ENCODE measurements at places on chromosomes 7 and 10. TPM values are rescaled to one million over a fixed set of nuclear protein-coding genes. Genes with fewer than 3 reads are reported as not detected.

GRCh38 chr10:80596391-80597257 lies 58.9 kb downstream of the SH2D4B start:
- DNase-seq, result no peak
- H3K4me1 ChIP-seq, result no peaks in the 10 kb centered on the region
- no peak overlapping the region for H3K4me3 ChIP-seq
- H3K27ac ChIP-seq, result no peak overlapping the region
- H3K27me3 ChIP-seq, result no peaks in the 10 kb centered on the region
- H3K36me3 ChIP-seq, result no peaks in the 10 kb centered on the region

The LRRD1 gene
- 0.18 TPM for total RNA-seq

DNA sequence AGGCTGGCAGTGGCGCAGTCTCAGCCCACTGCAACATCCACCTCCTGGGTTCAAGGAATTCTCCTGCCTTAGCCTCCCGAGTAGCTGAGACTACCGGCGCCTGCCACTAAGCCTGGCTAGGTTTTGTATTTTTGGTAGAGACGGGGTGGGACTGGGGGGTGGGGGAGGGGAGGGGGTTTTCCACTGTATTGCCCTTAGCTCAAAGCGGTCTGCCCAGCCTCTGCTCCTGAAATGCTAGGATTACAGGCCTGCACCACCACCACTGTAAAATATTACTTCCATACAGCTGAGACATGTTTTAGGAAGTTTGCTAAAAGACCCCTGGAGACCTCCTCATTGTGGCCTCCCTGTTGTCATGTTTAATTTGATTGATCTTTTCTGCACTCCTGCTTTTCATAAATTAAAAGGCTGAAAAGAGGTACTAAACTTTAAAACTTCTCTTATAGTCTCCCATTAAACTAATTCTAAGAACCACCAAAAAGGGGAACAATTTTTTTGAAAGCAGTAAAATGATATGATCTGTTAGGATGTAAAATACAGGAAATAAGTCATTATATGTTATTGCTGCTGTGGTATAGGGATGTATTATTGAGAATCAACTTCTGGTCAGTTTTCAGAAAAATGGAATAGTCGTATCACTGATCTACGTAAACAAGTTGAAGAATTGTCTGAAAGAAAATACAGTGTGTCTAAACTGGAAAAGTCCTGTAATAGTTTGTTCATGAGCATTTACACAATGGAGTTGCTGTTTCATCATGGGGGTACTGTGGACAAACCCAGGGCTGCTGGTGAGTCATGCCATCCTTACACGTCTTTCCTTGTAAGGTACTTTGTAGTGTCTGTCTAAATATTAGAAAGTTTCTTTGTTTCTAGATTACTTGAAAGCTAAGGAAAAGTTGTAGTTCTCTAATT lies 72.9 kb upstream of the TMEM248 start:
- peak overlapping the region; percentile 67 for H3K27ac ChIP-seq
- no peak for DNase-seq
- H3K4me3 ChIP-seq, result no peak overlapping the region
- no peaks in the 10 kb centered on the region for H3K27me3 ChIP-seq
- peaks cover 3% of the 10 kb centered on the region for H3K36me3 ChIP-seq

DNA sequence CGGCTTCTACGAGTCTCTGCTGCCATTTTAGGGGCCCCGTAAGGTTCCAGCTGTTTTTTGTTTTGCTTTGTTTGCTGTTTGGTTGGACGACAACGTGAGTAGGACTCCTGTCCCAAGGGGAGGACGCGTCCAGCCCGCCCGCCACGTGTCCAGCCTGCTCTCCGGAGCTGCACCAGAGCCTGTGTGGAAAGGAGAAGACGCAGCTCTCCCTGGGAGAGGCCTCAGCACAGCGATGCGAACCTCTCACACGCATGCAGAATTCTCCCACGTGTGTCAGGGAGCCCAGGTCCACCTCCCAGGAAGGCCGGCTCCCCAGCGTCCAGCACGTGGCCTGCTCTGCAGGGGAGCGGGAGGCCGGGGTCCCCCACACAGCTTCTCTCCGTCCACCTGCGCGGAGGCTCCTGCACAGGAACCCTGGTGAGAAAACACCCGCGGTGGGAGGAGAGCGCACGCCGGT lies 36.4 kb upstream of the DNAJB6 start:
- DNase-seq, result no peak
- H3K4me1 ChIP-seq, result peaks cover 37% of the 10 kb centered on the region
- H3K36me3 ChIP-seq, result no peaks in the 10 kb centered on the region
- H3K27me3 ChIP-seq, result no peaks in the 10 kb centered on the region

DNA sequence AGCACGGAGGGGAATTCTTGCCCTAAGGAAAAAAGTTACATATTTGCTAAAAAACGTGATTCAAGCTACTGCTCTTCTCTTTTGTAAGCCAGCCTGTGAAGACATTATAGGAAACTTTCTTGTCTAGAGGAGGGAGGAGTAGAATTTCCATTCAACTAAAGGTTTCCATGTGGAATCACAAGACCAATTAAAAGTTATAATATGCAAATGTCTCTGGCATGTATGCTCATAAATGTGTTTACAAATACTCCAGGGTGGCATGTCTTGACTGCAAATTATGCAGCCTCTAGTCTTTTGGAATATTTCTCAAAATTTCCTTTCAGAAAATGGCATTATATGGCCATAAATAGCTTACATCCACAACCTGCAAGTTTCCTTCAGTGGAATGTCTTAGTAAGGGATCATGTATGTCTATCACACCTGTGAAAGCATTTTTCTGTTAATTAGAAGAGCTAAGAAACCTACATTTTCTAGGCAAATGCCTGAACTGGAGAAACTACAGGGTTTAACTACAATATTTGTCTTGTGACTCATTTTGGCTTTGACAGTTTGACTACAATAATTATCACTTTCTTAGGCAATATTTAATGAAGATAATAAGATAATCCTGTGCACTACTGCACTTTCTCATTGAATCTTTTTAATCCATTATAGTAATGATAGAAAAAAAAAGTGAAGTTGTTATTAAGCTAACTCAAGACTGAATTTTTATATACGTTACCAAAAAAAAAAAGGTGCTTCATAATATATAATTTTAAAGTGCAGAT lies 111.1 kb upstream of the C10orf90 start:
- H3K36me3 ChIP-seq, result no peaks in the 10 kb centered on the region
- H3K27me3 ChIP-seq, result peaks cover 2% of the 10 kb centered on the region
- H3K4me1 ChIP-seq, result no peaks in the 10 kb centered on the region
- no peak overlapping the region for H3K4me3 ChIP-seq
- no peak overlapping the region for H3K27ac ChIP-seq
- no peak for DNase-seq

GRCh38 chr7:2750004-2750407 lies 62.0 kb downstream of the AMZ1 start:
- peaks cover 22% of the 10 kb centered on the region for H3K36me3 ChIP-seq
- H3K27me3 ChIP-seq, result no peaks in the 10 kb centered on the region
- no peak overlapping the region for H3K27ac ChIP-seq
- DNase-seq, result no peak
- peaks cover 2% of the 10 kb centered on the region for H3K4me1 ChIP-seq
- no peak overlapping the region for H3K4me3 ChIP-seq

DNA sequence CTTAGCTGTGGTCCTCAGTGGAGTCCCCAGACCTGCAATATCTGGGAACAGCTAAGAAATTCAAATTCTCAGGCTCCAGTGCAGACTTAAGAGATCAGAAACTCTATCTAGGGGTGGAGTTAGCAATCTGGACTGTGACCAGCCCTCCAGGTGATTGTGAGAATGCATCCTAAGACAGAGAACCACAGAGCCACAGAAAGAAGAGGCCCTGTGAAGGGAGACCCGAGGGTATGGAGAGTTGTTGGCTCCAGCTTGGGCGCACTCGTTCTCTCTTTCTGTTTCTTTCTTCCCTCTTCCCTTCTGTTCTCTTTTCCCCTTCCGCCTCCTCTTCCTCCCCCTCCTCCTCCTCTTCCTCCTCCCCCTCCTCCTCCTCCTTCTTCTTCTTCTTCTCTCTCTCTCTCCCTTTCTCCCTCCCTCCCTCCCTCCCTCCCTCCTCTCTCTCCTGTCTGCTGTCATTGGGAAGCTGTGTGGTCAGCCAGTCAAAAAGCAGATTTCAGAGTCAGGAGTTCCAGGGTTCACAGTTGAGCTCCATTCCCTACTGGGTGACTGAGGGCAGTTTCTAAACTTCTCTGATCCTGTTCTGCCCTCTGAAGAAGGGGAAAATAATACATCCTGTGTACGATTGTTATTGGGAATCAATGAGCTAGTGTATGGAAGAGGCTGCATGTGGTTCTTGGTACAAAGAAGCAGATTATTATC lies 62.1 kb upstream of the STEAP1B start:
- no peak overlapping the region for H3K27ac ChIP-seq
- DNase-seq, result no peak
- H3K4me3 ChIP-seq, result no peak overlapping the region

The DENND11 gene
- total RNA-seq, result 65.4 TPM

- no peak for DNase-seq
- H3K4me1 ChIP-seq, result peaks cover 6% of the 10 kb centered on the region
- H3K27ac ChIP-seq, result no peak overlapping the region
- H3K4me3 ChIP-seq, result no peak overlapping the region
- peaks cover 10% of the 10 kb centered on the region for H3K27me3 ChIP-seq
Observed at GRCh38 chr7:47366211-47366610, 215.7 kb downstream of the TNS3 start.

- no peak for DNase-seq
- H3K4me1 ChIP-seq, result no peaks in the 10 kb centered on the region
- H3K27me3 ChIP-seq, result peaks cover 12% of the 10 kb centered on the region
- no peak overlapping the region for H3K4me3 ChIP-seq
- H3K27ac ChIP-seq, result no peak overlapping the region
Observed at GRCh38 chr10:117796130-117796745, 250.5 kb downstream of the RAB11FIP2 start.

The TMEM176B gene
- total RNA-seq, result not detected

DNA sequence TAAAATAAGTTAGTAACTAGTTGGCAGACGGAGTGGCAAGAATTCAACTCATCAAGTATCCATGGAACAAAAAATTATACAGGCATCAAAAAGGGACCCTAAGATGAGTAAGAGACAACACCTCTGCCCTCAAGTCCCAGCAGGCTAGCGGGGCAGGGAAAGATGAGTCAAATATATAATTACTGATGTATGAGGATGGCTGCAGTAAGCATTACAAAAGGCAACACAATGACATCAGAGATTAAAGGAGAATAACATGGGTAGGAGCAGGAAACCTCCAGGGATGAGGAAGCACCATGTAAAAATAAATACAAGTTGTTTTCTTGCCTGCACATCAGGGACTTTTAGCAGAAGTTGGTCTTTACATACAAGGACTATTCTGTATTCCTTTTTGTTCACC lies 49.4 kb downstream of the SCRN1 start:
- DNase-seq, result no peak
- H3K27me3 ChIP-seq, result no peaks in the 10 kb centered on the region
- no peak overlapping the region for H3K4me3 ChIP-seq
- no peaks in the 10 kb centered on the region for H3K36me3 ChIP-seq

DNA sequence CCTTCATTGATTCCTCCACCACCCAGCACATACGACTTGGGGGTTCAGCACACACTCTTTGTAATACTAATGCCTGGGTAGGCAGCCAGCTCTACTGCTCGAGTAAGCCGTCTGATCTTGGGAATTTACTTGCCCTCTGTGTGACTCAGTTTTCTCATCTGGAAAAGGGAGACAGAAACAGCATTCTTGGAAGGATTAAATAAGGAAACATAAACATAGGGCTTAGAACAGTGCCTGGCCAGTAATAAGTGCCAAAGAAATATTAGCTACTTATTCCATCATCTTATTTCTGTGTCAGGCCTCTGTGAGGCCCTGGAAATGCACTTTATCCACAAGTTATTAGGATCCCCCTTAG lies 130.1 kb downstream of the TNS3 start:
- no peaks in the 10 kb centered on the region for H3K4me1 ChIP-seq
- H3K4me3 ChIP-seq, result no peak overlapping the region
- peaks cover 10% of the 10 kb centered on the region for H3K27me3 ChIP-seq
- DNase-seq, result no peak
- no peaks in the 10 kb centered on the region for H3K36me3 ChIP-seq

DNA sequence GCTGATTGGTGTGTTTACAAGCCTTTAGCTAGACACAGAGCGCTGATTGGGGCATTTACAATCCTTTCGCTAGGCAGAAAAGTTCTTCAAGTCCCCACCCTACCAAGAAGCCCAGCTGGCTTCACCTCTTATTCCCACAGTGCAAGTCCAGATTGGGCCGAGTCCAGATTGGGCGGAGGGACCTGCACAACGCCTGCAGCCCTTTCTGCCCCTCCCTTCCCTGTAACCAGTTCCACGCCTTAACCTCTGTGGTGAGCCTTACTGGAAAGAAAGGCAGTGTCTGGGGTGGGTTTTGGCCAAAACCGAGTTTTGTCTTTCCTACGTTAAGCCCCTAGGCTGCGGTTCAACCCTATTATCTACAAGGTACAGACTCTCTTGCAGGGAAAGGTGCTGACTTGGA lies 268.7 kb downstream of the ZEB1 start:
- peak overlapping the region; percentile 60 for H3K4me3 ChIP-seq
- H3K36me3 ChIP-seq, result peaks cover 27% of the 10 kb centered on the region
- no peak overlapping the region for H3K27ac ChIP-seq
- H3K27me3 ChIP-seq, result peaks cover 35% of the 10 kb centered on the region

DNA sequence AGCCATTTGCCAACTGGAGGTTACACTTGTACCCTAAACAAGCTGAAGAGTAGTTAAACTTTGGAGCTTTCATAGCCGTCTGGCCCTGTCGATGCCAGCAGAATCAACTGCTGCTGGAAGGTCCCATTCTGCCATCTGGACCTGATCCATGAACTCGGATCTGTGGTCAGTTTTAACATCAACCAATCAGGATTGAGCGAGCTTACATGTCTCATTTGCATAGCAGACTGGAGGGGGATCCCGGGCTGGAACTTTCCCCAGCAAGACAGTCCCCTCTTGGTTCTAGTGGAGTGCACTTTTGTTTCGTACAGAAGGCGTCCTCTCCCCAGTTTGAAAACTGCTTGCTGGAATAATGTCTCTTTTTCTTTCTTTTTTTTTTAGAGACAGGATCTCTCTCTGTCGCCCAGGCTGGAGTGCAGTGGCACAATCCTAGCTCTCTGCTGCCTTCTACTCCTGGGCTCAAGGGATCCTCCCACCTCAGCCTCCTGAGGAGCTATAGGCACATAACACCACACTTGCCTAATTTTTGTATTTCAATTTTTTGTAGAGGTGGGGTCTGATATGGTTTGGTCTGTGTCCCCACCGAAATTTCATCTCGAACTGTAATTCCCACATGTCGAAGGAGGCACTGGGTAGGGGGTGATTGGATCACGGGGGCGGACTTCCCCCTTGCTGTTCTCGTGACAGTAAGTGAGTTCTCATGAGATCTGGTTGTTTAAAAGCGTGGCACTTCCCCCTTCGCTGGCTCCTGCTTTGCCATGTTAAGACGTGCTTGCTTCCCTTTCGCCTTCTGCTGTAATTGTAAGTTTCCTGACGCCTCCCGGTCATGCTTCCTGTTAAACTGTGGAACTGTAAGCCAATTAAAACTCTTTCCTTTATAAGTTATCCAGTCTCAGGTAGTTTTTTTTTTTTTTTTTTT lies 42.8 kb upstream of the SEPHS1 start:
- no peak for DNase-seq
- H3K36me3 ChIP-seq, result no peaks in the 10 kb centered on the region
- H3K27me3 ChIP-seq, result peaks cover 13% of the 10 kb centered on the region
- no peak overlapping the region for H3K4me3 ChIP-seq
- no peak overlapping the region for H3K27ac ChIP-seq
- H3K4me1 ChIP-seq, result no peaks in the 10 kb centered on the region

The DNAJB12 gene
- total RNA-seq, result 27.9 TPM

- no peak overlapping the region for H3K27ac ChIP-seq
- no peaks in the 10 kb centered on the region for H3K4me1 ChIP-seq
- DNase-seq, result no peak
- peaks cover 11% of the 10 kb centered on the region for H3K27me3 ChIP-seq
Observed at GRCh38 chr10:58465629-58466028, 47.0 kb upstream of the BICC1 start.

GRCh38 chr7:121500360-121501058 lies 104.4 kb upstream of the FAM3C start:
- no peaks in the 10 kb centered on the region for H3K4me1 ChIP-seq
- H3K27ac ChIP-seq, result no peak overlapping the region
- DNase-seq, result no peak

The ELFN1 gene
- not detected for total RNA-seq
